ENCODE measurements at places on chromosomes 12 and 14. TPM values are rescaled to one million over a fixed set of nuclear protein-coding genes. Genes with fewer than 3 reads are reported as not detected.

SIX6 gene
- 0.12 TPM for total RNA-seq

GRIP1 gene
- total RNA-seq = 3.3 TPM

FLVCR2 gene
- not detected for total RNA-seq

TAS2R9 gene
- not detected for total RNA-seq

RIPK3 gene
- not detected for total RNA-seq

WSB2 gene
- 103 TPM for total RNA-seq

LARP4 gene
- total RNA-seq = 22.9 TPM

DIO3 gene
- total RNA-seq = not detected

SERPINA4 gene
- not detected for total RNA-seq

C12orf42 gene
- total RNA-seq = not detected

TPPP2 gene
- not detected for total RNA-seq

C12orf50 gene
- total RNA-seq = not detected

TMEM260 gene
- 8.6 TPM for total RNA-seq

KRT3 gene
- not detected for total RNA-seq

ESPL1 gene
- total RNA-seq = 29.0 TPM

TGM1 gene
- total RNA-seq = 2.6 TPM

KRT74 gene
- not detected for total RNA-seq

SYT1 gene
- total RNA-seq = 0.45 TPM

CORO1C gene
- total RNA-seq = 65.4 TPM

USP44 gene
- 0.95 TPM for total RNA-seq

DDN gene
- total RNA-seq = not detected

NOC4L gene
- 14.2 TPM for total RNA-seq

ANG gene
- 2.4 TPM for total RNA-seq

WNT1 gene
- total RNA-seq = not detected

RIMBP2 gene
- total RNA-seq = 2.2 TPM

TC2N gene
- total RNA-seq = 5.7 TPM

FAIM2 gene
- 0.34 TPM for total RNA-seq

IFNG-AS1 gene
- not detected for total RNA-seq

ANKRD33 gene
- not detected for total RNA-seq

SIRT4 gene
- total RNA-seq = 1.8 TPM

HSPB8 gene
- 58.4 TPM for total RNA-seq

RILPL1 gene
- total RNA-seq = 6.2 TPM

ETNK1 gene
- total RNA-seq = 38.5 TPM

PPP1R36 gene
- total RNA-seq = 0.63 TPM

ST8SIA1 gene
- total RNA-seq = not detected

GARIN6 gene
- not detected for total RNA-seq

IAPP gene
- total RNA-seq = not detected

TSPAN8 gene
- total RNA-seq = not detected

ASCL1 gene
- not detected for total RNA-seq

MEG3 gene
- 14.3 TPM for total RNA-seq

KRT79 gene
- 0.57 TPM for total RNA-seq

CYP46A1 gene
- 0.15 TPM for total RNA-seq

MAPK1IP1L gene
- total RNA-seq = 69.4 TPM

TAS2R30 gene
- 0.46 TPM for total RNA-seq

KCTD10 gene
- 53.1 TPM for total RNA-seq

RNFT2 gene
- total RNA-seq = 4.6 TPM

HOMEZ gene
- total RNA-seq = 6.9 TPM

BDKRB2 gene
- 8.5 TPM for total RNA-seq

DCN gene
- not detected for total RNA-seq

INHBC gene
- not detected for total RNA-seq

ESRRB gene
- 0.27 TPM for total RNA-seq

IPO4 gene
- total RNA-seq = 275 TPM

FGD4 gene
- 5.2 TPM for total RNA-seq

NCOR2 gene
- total RNA-seq = 57.9 TPM

RTL1 gene
- not detected for total RNA-seq

HCAR3 gene
- not detected for total RNA-seq

CD9 gene
- total RNA-seq = 83.5 TPM

ADAMTS20 gene
- total RNA-seq = not detected

APOF gene
- total RNA-seq = 0.40 TPM

All from Daoy (cell line).